CD4-positive, alpha-beta T cell treated with Interleukin-10 for 1 hour (primary cell): ENCODE measurements at places on chromosomes 2 and 18.

DNA sequence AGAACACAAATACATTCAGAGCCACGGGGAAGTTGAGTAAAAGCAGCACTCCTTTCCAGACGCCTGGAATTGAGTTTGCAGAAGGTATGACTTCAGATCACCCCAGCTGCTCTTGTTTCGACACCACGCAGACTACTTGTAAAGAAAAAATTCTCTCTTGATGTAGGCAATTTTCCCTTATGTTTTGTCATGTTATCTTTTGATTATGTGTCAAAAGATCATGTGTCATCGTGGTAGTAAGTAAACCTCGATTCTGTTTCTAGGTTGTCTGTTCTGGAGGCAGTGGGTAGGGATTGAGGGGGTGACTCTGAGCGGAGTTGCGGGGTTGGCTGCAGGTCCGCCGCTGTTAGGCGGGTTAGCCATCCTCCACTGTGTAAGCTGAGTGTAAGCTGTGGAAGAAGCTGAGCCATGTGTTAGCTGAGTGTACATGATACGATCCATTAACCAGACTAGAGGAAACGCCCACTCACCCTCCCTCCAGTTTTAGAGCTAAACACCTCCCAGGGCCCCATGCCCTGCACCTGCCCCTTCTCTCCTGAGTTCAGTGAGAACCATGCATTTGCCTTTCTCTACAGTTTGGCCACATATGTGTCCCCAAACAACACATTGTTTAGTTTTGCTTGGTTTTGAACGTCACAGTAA, 181.8 kb downstream of the SNTG2 start:
- DNase-seq: no peak

- no peak for DNase-seq
These were observed 95.3 kb upstream of the FAM110C start for GRCh38 chr2:141611-142010.

DNA sequence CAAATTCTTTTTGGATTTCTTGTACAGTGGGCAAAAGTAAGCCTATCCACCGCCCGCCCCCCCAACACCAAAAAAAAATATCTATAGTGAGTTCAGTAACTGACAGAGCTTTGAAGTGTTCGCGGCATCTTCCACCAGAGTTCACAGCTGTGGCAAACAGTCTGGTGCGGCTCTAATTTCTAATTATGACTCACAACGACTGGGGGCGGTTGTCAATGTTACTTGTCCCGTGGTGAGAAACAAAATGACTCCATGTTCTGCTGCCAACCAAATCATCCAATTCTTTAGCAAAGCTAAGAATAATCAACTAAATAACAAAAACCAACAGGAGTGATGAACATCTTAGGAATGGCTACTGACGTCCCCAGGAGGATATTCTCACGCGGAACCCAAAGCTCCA, 392.5 kb upstream of the SALL3 start:
- DNase-seq: no peak

DNA sequence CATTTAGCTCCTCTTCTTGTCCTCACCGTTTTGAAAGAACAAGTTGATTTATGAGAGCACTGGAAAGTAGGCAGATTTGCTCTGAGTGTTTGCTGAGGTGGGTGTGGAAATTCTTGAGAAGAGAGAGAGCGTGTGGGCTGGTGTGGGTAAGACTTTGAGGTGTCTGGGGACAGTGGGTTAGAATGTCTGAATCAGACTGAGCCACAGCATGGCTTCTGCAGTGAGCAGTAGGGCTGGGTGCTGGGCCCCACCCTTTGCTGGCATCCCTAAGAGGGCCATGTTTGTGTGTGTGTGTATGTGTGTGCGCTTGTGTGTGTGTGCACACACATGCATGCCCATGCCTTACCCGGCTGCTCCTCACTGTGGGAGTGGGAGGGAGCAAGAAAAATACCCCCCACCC, 63.7 kb downstream of the COPS8 start:
- DNase-seq: no peak

GRCh38 chr2:84299211-84299775, 159.8 kb downstream of the SUCLG1 start:
- no peak for DNase-seq

DNA sequence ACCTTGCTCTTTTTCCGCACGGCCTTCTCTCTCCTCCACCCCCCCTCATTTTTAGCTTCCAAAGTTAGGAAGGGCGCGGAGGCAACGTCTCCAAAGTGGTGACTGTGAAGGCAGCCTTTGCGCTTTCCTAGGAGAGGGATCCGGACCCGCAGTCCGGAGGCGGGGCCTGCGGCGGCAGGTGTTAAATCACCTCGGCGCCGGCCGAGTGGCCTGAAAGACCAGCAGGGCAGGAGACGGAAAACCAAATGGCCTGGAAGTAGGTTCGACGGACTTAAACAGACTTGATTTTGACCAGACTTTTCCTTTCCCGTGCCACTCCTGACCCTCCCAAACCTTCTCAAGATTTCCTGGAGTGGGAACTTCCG, 615 bp downstream of the GORASP2 start:
- peak; percentile 41 for DNase-seq

DNA sequence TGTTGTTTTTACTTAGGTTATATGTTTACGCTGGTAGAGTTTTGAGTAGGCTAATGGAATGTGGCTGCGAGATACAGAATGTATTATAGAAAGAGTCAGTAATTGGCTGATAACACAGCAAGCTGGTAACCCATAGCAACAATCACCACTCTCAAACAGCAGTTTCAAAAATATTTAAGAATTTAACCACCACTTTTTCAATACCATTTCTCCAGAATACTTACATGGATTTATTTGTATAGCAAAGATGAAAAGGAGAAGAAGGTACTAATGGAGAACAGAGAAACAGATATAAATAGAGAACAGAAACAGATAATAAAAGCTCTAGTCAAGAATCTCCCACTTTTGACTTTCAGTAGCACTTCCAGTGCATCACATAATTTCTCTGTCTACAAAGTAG, 188.3 kb upstream of the SLC39A10 start:
- no peak for DNase-seq

- DNase-seq: no peak
These were observed 587 bp upstream of the TANK start for GRCh38 chr2:161159456-161160225.

GRCh38 chr2:88139203-88139702, 11.4 kb upstream of the FABP1 start:
- no peak for DNase-seq

- DNase-seq: no peak
These were observed 334.0 kb downstream of the SOCS6 start for GRCh38 chr18:70622622-70623419.
